ENCODE measurements at places on chromosomes 7 and 10.
A peak's percentile ranks its signal among the peaks of the same experiment; 100 is the strongest.

DNA sequence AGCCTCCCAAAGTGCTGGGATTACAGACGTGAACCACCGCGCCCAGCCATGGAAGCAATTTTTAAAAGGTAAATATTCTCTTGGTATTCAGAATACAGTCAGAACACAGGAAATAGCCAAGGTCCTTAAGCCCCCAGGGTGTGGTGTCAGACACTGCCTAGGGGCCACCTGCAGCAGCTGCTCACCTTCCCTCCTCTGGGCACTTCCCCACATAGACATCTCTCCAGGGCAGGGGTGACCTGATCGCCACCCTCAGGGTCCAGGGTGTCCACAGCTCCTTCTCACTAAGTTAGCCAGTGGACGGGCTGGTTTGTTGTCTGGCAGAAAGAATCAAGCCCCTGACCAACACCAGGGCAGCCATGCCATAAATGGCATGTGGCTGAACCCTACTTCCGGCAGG lies 15.9 kb downstream of the URGCP start:
- no peak for DNase-seq

- no peak for DNase-seq
Measured at GRCh38 chr7:34198231-34198641, 292.9 kb downstream of the BMPER start.

GRCh38 chr10:122181041-122181732 lies 89.9 kb upstream of the BTBD16 start:
- no peak for DNase-seq

DNA sequence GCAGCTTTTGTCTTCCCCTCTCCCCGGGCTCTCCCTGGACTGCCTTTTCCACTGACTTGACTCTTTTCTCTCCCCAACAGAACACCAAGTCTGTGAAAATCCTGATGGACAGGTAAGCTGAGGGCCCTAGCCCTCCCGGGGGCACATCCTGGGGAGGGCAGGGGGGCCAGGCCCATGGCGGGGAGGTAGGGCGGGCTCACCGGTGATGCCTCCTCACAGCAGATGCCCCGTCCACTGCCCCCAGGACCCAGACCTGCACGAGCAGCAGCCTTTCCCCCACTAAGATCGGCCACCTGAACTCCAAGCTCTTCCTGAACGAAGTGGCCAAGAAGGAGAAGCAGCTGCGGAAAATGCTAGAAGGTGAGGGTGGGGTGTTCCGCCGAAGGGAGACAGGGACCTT lies 11.7 kb downstream of the TRIM8 start:
- DNase-seq, result no peak

GRCh38 chr10:83666762-83667161 lies 472.5 kb upstream of the GHITM start:
- DNase-seq, result no peak

DNA sequence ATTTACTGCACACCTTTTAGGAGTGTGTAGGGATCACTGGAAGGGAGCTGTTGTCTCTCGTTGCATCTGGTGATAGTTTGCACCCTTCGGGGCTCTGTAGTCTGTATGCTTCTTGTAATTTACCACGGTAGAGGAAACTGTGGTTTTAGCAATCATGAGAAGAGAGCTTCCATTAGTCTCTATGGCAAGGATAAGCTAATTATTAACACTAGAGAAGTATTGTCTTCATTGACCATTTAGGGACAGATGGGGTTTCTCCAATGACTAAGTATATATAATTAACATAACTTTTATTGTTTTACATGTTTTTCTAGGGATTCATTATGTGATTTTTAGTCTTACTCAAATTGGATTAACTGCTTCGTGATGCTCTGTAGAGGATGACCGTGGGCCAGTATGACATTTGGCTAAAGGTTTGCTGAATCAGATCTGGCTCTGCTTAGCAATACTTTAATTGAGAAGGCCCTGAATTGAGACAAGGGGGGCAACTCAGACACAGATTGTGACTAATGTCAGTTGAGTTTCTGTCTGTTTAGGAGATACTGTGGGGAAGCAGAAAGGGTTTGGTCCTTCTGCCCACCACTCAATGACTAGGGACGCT lies 8.7 kb downstream of the SLC18A2 start:
- DNase-seq, result no peak

GRCh38 chr7:154753226-154753625 lies 249.7 kb downstream of the PAXIP1 start:
- DNase-seq, result no peak

GRCh38 chr10:118900617-118901016 lies 128.9 kb upstream of the NANOS1 start:
- DNase-seq, result no peak

- DNase-seq, result no peak
Measured at GRCh38 chr7:146375170-146375569, 258.6 kb downstream of the CNTNAP2 start.

DNA sequence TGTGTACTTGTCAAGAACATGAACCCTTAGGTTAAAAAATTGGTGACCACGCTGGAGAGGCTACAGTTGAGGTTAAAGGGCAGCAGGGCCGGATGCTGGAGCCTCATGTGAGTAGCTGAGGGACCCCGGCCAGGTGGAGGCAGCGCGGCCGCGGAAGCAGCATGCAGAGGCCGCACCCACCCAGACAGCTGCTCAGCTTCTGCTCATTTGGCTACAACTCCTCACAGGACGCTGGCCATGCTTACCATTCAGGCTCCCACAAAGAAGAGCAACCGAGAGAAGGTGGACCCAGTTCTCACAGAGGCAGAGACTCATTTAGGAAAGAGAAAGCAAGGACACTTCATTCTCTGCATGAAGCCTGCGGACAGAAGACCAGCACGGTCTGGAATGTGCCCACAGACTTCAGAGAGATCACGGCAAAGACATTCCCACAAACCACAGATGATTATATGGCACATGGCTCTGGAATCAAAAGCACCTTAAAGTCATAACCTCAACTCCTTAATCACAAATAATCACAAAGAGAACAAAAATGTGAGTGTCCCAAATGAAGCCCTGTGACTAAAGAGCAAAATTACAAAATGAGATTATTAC lies 94.4 kb downstream of the VOPP1 start:
- DNase-seq, result no peak

DNA sequence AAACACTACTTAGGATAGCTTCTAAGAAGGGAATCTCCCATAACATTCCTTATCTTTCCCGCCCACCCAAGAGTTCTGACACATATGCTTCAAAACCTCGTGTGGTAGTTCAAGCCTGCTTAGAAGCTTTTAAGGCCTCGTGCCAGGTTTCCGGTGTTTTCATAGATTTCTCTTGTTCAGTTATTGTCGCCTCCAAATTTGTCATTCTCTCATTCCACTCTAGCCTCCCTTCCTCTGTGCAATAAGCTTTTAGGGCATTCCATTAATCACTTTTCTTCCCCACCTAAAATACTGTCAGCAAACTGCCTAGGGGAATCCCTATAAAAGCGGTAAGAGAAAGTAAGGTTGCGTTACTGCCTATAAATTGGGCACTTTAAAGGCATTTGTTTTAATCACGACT lies 718 bp upstream of the BPGM start:
- no peak for DNase-seq

- peak; percentile 78 for DNase-seq
Measured at GRCh38 chr7:101507791-101508252, 121.3 kb downstream of the MYL10 start.

GRCh38 chr7:140402178-140402835 lies 1.6 kb upstream of the RAB19 start:
- DNase-seq, result no peak

DNA sequence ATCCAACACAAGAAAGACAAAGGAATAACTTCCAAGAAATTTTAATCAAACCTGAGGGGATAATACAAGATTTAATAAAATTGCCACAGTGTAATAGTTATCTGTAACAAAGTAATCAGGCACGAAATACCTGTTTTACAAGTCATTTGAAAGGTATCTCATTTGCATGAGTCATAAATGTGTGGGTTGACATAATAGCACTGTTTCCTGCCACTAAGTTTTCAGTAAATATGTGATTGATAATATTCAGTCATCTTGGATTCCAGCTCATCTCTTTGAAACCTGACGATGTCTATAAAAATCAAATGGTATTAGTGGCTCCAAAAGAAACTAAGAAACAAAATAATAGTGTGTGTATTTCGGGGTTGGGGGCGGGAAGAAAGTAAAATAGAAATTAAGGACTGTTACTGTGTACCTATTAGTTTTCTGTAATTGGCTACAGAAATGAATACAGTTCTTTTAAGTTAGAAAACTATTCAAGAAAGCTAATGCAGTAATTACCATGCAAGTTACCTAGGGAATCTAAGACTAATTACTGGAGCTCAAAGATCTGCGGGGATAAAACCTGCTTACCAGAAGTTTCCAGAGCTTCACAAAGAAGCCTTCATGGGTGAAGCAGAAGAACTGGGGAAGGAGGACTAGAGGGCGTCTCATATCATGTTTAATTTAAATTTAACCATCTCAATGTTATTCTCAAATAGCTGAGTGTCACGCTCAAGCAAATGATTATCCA lies 100.7 kb downstream of the ST8SIA6 start:
- no peak for DNase-seq

DNA sequence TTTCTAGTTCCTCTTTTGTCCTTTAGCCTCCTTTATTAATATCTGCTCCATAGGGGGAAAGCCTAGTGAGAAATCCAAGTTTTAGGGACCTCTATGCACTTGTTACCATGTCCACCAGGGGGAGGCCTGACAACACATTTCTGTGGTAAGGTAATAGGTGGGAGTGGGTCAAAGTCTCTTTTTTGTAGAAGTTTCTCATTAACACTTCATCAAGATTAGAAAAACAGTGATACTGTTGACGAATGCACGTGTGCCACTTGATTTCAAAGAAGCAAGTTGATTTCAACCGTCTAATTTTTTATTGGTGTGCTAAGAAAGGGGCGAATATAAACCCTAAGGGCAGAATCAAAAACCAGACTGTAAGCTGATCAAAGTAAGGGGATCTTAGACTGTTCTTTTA lies 30.6 kb downstream of the CISD1 start:
- DNase-seq, result peak; percentile 53

DNA sequence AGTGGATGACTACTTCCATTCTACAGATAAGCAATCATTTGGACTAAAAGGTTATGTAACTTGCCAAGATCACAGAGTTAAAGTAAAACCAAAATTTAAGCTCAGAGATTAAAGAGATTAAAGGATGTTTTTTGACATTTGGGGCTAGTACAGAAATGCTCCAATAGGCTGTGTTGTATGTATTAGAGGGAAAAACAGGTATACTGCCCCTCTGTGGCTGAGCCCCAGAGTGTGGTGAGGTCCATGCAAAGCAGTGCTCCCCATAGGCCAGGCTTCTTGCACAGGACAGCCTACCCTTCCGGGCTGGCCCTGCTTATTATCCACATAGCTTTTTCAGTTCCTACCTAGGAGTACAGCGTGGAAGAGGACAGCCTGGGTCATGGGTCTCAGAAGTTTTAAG lies 322.8 kb downstream of the POM121L12 start:
- DNase-seq, result no peak

DNA sequence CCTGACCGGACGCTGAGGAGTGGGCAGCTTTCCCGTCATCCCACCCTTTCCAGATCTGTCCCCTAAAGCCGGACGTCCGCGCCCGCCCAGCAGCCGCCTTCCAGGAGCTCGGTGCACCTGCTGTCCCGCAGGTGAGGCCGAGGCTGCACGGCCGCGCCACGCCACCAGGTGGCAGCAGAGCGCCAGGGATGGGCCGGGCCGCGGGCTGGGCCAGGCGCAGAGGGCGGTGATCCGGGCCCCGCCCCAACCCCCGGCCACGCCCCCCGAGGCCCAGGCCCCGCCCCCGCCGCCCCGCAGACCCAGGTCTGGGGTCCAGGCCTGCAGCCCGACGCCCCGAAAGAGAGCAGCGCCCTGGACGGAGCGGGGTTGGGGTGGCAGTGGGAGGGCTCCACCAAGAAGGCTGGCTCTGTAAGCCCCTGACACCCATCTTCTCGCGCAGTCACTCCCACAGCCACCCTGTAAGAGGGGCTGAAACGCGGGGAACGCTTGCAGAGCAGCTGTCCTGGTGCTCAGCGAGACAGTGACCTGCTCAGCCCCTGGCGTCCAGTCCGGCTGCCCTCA lies 32.2 kb downstream of the FOXL3 start:
- DNase-seq, result peak; percentile 41

DNA sequence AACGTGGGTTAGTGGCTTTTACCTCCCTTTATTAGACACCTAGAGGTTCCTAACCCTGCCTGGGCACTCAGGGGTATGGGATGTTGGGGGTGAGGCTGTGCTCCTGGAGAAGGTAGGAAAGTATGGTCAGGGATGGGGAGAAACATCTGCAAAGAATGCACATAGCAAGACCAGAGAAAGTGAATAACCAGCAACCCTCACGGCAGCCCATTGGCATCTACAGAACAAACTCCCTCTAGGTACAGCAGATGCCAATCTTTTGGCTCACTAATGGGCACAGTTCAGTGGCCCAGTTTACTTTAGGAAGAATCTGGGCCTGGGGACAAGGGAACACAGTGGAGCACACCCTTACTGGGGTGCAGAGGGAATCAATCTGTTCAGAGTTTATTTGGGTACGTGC lies 143.9 kb downstream of the JAZF1 start:
- no peak for DNase-seq

DNA sequence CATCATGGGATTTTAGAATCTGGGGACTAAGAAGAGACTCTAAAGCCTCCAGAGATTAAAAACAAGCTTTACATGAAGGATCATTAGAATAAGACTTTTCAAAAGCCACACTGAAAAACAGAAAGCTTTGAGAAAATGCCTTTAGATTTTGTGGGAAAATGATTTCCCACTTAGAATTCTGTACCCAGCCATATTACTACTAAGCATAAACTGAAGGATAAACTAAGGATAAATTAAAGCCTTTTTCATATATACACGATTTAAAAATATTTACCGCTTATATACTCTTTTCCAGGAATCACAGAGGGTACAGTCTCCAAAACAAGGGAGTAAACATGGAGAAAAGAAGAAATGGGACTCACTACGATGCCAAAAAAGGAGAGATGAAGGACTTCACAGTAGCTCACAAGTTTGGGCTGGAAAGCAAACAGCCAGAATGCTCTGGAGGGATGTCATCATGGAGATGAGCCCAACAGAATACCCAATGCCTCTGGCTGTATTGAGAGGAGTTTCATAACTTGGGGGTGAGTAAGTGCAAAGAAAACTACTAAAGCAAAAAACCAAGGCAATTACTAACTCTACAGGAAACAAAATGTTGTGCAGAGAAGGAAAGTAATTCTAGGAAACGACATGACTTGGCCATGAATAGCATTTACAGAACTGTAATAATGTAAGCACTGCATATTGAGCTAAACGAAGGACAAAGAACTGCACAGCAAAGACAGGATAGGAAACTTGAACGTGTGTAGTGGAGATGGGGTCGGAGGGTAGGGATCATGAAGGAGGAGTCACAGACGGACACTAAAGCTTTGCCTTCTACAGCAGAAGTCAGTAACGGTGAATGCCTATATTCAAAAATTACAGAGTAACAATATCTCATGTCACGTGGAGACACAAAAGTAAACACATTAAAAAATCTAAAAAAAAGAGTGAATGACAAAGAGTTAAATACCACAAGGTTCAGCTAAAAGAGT lies 61.4 kb upstream of the ASAH2 start:
- DNase-seq, result no peak

DNA sequence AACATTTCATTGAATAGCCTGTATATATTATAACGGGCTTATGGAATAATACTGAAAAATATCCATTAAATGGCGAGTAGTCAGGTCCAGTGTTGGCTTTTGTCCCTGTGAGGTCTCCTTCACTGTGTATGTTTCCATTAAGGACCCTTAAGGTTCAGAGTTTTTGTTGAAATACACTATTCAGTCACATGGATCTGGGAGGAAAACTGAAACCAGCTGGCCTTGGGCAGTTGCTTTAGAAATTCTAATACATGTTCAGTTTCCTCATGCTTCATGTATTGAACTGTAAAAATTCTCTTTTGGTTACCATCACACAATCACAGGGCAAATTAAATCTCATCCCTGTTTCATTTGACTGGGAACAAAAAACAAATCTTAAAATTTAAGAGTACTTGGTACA lies 447.3 kb downstream of the SDK1 start:
- no peak for DNase-seq

GRCh38 chr7:11810043-11810625 lies 21.9 kb downstream of the THSD7A start:
- DNase-seq, result no peak
